ENCODE measurements at places on chromosomes 7 and 10.

GRCh38 chr10:88232029-88232895, 350.9 kb downstream of the RNLS start:
- no peak for DNase-seq

DNA sequence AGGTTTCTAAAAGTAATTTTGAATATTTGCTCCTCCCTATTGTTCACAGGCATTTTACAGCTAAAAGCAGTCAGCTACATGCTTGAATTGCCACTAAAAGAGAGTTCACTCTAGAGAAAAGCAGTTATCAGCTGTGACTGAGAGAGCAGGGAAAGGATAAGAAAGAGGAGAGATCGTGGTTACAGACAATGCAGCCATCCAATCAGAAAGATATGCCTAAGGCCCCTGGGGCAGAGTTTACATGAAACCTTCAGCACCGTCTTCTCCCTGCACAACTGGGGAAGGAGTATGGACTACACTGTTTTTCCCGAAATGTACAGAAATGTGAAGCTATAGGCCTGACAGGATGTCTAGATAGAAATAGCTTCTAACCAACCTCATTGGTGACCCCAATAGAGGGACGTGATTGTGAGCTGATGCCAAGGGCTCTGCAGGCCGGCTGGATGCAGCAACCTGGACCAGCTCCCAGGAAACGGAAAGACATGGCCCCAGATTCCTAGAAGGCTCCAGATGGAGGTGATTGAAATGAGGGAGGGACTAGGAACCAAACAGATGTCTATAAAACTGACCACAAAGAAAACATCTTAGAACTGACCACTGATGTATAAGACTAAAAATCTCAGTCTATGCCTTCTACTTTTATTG, 3.2 kb upstream of the VSTM4 start:
- DNase-seq: no peak

- DNase-seq: peak; percentile 67
Measured at GRCh38 chr10:44628921-44629320, 244.0 kb upstream of the CXCL12 start.

- peak; percentile 21 for DNase-seq
Measured at GRCh38 chr7:111029574-111030251, 61.2 kb upstream of the LRRN3 start.

DNA sequence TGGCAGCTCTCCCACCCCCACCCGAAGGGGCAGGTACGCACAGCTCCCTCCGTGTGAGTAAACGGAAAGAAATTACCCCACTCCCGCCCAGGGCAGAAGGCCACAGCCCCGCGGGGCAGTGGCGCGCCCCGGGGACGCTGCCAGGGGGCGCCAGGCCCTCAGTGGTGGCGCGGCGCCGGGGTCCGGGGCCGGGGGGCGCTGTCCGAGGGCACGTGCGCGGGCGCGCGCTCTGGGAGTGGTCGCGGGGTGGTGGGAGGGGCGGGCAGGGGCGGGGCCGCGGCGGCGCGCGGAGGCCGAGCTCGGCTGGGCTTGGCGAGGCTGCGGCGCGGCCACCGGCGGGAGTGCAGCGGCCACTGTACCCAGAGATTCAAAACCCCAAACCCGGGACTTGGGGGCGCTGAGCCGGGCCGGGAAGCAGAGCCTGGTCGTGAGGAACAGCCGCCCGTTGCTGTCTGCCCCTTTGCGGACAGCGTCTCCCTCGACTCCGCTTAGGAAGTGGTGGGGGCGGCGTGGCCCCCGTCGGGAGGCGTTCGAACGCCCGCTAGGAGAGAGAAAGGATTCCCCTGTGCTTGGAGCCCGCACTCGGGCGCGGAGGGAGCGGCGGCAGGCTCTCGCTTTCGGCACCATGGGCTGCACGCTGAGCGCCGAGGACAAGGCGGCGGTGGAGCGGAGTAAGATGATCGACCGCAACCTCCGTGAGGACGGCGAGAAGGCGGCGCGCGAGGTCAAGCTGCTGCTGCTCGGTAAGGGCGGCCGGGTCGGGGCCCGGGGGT, at the start of gene GNAI1:
TSS of gene GNAI1 (plus strand) at position 296 of the 773 bp plus-strand sequence. CDS start at position 626, 330 bp downstream.
- peak; percentile 98 for DNase-seq

DNA sequence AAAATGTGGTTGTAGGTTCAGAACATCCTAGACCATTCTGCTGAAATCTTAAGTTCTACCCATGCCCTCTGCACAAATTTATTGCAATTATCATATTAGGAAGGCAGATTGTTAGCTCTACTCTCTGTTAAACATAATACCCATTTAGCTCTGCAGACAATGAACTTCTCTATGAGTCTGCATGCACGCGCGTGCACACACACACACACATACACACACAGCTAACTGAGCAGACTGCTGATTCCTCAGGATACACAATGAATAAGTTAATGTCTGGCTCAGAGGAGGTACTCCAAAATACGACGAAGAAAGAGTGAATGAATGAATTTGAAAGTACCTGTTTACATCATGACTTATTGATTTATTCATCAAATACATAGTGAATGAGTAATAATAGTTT, 276.2 kb upstream of the SORCS1 start:
- no peak for DNase-seq

GRCh38 chr10:48885376-48885775, 54.3 kb downstream of the LRRC18 start:
- peak; percentile 28 for DNase-seq

DNA sequence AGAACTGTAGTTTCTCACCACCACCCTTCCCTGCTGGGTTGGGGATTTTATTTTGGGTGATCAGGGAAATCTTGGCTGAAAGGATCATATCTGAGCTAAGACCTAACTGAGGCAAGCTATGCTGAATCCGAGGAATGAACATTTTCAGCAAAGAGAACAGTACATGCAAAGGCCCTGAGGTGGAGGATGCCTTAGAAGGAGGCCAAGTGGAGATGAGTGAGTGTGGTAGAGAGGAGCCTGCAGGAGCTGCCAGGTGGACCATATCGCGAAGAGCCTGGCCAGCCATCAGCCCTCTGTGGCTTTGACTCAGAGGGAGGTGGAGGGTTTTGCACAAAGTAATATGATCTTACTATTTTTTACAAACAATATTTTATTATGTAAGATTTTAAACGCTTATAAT, 1.6 kb upstream of the RASGEF1A start:
- DNase-seq: no peak

GRCh38 chr10:33483124-33483815, 148.8 kb upstream of the NRP1 start:
- DNase-seq: no peak

- peak; percentile 15 for DNase-seq
Measured at GRCh38 chr10:79102498-79102874, 33.7 kb downstream of the ZMIZ1 start.

DNA sequence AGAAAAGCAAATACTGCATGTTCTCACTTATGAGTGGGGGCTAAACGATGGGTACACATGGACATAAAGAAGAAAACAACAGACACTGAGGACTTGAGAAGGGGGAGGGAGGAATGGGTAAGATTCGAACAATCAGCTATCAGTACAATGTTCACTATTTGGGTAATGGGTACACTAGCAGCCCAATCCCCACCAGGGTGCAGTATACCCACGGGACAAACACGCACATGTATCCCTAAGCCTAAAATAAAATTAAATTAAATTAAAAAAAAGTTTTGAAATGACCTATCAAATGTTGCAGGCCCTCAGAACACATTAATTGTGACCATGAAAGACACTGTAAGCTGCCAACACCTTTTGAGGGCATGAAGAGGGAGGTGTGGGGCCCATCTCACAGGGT, 316.0 kb downstream of the WDR37 start:
- DNase-seq: no peak

DNA sequence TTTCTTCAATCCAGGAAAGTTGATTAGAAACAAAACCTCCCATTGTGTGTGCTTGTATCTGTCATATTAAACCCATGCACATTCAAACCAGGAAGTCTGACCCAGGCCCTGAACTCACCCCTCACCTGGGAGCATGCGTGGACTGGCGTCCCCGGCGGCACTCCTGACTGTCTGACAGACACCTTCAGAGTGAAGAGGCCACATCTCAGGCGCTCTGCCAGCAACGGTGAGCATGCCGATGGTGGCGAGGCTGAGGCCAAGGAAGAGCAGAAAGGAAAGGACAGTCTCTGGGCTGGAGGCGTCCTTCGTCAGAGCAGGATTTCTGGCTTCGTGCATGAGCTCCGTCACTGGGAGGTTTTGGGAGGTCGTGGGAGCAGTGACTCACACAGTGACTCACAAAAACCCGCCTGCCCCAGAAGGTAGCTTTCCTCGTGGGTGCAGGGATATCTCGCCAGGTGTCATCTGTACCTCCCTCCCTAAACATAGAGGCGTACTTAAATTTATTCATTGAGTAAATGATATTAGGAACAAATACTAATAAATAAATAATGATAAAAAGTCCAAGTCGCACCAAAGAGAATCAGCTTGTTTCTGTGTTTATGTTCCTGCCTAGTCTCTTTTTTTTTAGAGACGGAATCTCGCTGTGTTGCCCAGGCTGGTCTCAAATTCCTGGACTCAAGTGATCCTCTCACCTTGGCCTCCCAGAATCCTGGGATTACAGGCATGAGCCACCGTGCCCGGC, 13.5 kb downstream of the IQCE start:
- peak; percentile 52 for DNase-seq

DNA sequence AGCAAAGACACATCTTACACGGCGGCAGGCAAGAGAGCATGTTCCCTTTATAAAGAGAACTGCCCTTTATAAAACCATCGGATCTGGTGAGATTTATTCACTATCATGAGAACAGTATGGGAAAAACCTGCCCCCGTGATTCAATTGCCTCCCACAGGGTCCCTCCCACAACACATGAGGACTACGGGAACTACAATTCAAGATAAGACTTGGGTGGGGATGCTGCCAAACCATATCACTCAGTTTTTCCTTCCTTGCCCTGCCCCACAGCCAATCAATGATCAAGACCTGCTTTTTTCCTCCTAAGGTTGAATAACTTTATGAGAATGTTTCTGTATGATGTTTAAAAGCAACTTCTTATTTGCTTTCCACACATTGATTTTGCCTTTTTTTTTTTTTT, 3.1 kb upstream of the PTPRE start:
- DNase-seq: no peak

DNA sequence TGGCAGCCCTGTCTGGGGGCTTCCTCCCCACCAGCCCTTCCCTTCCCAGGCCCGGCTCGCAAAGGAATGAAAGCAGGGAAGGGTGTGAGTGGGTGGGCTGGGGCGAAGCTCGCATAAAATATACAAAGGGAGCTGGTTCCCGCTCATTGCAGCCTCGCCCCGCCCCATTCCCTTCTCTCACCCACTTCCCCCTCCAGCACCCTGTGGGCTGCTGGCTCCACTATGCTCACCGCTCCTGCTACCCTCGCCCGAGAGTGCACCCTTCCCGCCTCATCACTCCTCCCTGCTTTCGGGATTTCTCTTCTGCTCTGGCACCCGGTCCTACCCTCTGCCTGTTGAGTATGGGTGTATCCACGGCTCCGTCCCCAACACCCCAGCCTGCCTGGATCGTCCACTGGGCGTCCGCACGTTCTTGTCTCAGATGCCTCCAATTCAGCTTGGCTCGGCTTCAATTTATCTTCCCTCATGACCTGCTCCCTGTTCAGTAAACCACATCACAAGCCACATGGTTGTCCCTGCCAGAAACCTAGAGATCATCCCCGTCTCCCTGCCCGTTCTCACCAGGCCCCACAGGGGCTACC, 14.4 kb upstream of the TTYH3 start:
- DNase-seq: no peak

DNA sequence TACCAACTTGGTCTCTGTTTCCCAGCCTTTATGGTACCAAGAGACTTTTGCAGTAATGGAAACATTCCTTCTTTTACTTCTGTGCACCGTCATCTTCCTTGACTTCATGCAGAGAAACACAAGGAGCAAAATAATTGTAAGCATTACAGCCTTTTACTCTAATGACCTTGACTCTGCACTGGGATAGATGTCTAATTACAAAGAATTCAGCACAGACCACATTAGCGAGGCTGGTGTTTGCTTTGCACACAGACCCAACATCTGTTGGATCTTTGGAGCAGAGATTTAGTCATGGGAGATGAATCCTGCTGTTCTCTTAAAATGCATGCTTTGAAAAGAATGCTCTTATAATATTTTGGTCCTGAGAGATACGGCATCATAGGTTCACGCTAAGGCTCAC, 261.6 kb downstream of the TWIST1 start:
- no peak for DNase-seq

DNA sequence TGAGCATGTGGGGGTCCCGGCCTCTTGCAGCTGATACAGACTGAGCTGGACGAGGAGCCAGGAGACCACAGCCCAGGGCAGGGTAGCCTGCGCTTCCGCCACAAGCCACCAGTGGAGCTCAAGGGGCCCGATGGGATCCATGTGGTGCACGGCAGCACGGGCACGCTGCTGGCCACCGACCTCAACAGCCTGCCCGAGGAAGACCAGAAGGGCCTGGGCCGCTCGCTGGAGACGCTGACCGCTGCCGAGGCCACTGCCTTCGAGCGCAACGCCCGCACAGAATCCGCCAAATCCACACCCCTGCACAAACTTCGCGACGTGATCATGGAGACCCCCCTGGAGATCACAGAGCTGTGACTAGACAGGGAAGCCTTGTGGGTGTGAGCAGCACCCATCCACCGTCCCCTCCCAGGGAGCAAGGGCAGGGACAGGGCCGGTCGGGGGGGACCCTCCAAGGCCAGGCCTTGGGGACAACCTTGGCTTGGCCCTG, 36.1 kb downstream of the PSAP start:
- DNase-seq: no peak

DNA sequence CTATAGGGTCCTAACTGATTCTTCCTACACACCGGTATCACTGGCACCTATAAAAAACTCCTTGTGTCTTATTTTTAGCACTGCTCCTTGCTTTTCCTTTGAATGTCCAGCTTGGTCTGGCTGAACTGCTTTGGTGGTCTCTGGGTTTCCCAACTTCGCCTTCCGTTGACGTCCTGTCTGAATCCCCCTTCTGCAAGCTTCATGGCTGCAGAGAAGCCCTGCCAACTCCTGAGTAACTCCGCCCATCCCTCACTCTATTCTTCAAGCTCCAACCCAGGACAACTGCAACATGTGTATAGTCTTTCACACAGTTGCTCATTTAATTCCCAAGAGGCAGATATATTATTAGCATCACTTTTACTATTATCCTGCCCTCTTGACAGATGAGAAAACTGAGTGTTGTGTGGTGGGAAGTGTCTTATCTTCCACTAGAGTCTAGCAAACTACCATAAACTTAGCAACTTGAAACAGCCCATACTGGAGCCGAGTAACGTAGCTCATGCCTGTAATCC, 40.9 kb downstream of the MTURN start:
- no peak for DNase-seq

GRCh38 chr7:51602376-51602775, 285.8 kb upstream of the COBL start:
- DNase-seq: no peak

Measured in epithelial cell of esophagus (primary cell).